ENCODE measurements at places on chromosomes 1 and 21. TPM values are rescaled to one million over a fixed set of nuclear protein-coding genes. Genes with fewer than 3 reads are reported as not detected.

- no peak for DNase-seq
Observed at GRCh38 chr21:26715116-26715515, 130.1 kb downstream of the ADAMTS1 start.

GRCh38 chr1:182407724-182408123 lies 7.3 kb upstream of the TEDDM1 start:
- no peak for DNase-seq

DNA sequence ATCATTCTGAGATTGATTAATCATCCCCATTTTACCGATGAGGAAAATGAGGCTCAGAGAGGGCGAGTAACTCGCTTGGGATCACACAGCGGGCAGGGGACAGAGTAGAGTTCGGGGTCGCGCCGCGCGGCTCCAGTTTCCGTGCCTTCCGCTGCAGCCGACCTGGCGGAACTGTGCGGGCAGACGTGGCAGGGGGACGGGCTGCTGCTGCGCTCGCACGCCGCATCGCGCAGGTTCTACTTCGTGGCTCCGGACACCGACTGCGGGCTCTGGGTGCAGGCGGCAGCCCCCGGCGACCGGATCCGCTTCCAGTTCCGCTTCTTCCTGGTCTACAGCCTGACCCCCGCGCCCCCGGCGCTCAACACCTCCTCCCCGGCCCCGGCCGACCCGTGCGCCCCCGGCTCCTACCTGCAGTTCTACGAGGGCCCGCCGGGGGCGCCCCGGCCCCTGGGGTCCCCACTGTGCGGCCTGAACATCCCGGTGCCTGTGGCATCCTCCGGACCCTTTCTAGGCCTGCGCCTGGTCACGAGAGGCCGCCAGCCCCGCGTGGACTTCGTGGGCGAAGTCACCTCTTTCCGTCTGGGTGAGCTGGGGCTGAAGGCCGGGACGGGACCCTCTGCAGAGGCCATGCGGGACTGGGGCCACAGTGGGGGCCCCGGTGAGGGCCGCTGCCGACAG lies 2.3 kb downstream of the LDLRAD2 start:
- peak; percentile 31 for DNase-seq

- DNase-seq: no peak
Observed at GRCh38 chr1:111541721-111542120, 38.3 kb upstream of the ADORA3 start.

DNA sequence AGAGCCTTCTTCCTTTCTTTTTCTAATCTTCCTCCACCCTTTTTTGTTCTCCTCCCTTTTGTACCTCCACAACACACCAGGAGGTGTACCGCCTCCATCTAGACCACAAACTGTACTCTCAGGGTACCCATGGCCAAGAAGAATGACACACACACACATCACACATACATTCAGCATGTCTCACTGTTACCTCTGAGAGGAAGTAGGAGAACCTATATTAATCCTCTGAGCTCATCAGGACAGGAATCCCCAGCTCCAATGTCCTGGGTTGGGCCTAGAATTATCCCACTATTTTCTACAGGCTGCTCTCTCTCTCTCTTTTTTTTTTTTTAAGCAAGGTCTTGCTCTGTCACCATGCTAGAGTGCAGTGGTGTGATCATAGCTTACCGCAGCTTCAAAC lies 36.7 kb downstream of the ATP2B4 start:
- no peak for DNase-seq

- DNase-seq: no peak
Observed at GRCh38 chr1:44464361-44464760, 59.3 kb downstream of the RNF220 start.

GRCh38 chr1:243725075-243725474 lies 125.0 kb downstream of the AKT3 start:
- no peak for DNase-seq

GRCh38 chr1:37478890-37479254 lies 4.5 kb downstream of the ZC3H12A start:
- DNase-seq: peak; percentile 47

- no peak for DNase-seq
Observed at GRCh38 chr1:9478021-9478420, 61.2 kb upstream of the SLC25A33 start.

DNA sequence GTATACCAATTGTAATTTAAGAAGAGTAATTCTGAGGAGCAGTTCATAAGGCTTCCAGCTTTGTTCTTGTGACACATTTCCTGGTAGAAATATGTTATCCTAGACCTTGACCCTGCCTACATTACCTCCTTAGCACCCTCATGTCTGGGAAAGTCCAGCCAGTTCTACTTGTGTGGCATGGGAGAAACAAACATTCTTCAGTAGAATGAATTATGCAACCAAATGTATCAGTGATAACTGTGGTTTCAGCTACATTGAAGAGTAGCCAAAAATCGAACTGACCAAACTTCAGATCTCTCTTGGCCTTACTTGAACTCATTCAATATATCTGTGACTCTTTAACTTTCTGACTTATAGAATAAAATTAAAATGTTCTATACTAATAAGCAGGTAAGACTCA lies 308.1 kb upstream of the LYPLAL1 start:
- no peak for DNase-seq

GRCh38 chr1:93817819-93818569 lies 61.0 kb downstream of the DNTTIP2 start:
- no peak for DNase-seq

DNA sequence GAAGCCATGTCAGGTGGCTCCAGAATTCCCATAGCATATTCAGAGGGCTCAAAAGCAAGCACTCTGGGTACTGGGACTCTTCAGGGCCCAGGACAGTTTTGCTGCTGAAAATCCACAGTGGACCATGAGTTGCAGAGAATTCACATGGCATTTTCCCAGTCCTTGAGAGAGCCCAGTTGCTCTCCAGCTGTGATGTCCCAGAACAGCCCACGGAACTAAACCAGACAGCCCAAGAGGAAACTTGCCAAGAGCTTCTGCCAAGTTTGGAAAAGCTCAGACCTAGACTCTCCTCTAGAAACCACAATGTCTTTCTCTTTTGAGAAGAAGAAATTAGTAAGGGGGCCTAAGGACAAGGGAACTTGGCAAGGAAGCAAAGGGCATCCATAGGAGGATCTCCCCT lies 69.4 kb downstream of the RGS2 start:
- peak; percentile 31 for DNase-seq

Gene EPS8L3
- 338 TPM for total RNA-seq

Gene INSRR
- total RNA-seq: not detected
